ENCODE measurements at places on chromosomes 1 and 21.

DNA sequence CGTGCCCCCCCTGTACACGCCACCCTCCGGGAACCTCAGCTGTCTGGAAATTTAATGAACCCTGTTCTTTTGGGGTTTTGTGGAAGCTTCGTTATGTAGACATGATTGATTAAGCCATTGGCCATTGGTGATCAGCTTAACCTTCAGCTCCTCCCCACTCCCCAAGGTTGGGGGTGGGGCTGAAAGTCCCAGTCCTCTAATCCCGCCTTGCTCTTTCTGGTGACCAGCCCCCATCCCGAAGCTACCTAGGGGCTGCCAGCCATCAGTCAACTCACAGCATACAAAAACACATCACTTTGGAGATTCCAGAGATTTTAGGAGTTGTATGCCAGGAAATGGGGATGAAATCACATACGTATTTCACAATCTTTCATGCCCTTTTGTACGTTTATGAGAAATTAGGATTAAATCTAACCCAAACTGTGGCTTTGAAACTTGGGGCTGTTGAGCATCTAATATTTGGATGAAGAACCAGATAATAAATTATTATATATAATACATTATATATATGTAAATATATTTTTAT is 52.3 kb downstream of the BACE2 start:
- DNase-seq: no peak

DNA sequence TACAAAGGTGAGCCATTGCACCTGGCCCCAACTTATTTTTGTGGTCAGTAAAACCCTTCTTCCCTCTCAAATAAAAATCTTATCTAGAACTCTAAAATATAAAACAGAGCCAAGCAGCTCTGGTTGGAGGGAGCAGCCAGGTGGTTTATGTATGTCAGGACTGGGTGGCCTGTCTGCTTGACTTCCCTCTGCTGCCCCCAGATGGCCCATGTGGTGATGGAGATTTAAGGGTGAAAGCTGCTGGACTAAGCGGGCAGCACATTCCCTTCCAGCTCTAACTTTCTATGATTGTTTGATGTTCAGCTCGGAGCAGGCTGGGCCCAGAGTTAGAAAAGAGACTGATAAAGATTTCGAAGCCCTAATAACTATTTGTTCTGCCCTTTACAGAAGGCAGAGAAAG is 11.9 kb upstream of the PAQR6 start:
- DNase-seq: no peak

DNA sequence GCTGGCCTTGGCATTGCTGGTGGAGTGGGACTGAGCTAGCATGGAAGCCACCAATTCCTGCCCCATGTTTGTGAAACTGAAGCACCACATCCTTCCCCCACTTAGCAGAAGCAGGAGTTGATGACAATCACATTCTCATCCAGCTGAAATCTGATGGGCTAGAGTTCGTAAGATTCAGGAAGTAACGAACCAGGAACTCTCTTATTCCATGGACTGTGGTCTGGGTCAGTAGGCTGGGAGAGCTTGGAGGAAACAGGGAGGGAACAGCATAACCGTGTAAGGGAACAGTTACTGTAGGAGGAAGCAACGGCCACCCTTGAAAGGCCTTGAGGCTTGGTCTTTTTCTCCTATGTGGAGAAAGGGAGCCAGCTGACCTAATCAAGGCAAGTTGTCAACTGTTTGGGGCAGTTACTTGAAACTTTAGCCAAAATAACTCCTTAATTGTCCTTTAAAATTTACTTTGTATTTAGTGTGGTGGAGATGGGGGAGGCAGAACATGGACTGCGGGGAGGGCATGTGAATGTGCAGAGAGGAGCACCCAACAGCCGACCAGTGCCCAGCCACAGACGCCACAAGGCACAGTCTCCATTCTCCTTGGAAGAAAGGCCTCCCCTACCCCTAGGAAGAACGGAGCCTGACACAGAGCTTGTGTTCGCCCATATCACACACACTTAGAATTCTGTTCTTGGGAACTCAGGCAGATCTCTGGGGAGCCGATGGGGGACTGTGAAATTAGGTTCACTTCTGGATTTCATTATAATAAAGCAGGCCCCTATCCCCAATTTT is 2.0 kb upstream of the COQ8A start:
- DNase-seq: no peak

- DNase-seq: no peak
Measured at GRCh38 chr21:32544697-32545096, 40.6 kb downstream of the TCP10L start.

- no peak for DNase-seq
Measured at GRCh38 chr1:149923626-149924025, 4.0 kb downstream of the SF3B4 start.

DNA sequence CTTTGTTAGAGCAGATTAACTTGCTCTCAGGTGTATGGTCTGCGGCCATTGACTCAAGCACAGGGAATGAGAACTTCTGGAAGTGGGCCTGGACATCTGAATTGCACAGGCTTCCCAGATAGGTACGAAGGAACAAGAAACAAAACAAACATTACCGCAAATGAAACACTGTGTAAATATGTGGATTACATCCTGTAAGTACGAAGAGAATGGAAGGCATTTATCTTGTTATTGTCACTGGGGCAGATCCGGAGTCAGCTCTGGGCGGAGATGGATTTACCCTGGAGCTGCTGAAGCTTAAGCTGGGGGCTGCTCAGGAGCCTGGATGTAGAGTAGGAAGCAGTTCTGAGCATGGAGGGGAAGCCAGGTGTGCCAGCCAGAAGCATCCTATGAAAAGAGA is 6.8 kb downstream of the HES2 start:
- no peak for DNase-seq

DNA sequence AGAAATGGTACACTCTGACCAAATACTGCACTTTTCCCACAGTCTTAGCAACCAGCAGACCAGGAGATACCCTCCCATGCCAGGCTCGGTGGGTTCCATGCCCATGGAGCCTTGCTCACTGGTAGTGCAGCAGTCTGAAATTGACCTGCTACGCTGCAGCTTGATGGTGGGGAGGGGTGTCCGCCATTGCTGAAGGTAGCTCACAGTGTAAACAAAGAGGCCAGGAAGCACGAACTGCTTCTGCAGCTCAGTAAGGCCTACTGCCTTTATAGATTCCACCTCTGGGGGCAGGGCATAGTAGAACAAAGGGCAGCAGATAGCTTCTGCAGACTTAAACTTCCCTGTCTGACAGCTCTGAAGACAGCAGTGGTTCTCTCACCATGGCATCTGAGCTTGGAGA is 12.3 kb upstream of the IFI44L start:
- DNase-seq: no peak

DNA sequence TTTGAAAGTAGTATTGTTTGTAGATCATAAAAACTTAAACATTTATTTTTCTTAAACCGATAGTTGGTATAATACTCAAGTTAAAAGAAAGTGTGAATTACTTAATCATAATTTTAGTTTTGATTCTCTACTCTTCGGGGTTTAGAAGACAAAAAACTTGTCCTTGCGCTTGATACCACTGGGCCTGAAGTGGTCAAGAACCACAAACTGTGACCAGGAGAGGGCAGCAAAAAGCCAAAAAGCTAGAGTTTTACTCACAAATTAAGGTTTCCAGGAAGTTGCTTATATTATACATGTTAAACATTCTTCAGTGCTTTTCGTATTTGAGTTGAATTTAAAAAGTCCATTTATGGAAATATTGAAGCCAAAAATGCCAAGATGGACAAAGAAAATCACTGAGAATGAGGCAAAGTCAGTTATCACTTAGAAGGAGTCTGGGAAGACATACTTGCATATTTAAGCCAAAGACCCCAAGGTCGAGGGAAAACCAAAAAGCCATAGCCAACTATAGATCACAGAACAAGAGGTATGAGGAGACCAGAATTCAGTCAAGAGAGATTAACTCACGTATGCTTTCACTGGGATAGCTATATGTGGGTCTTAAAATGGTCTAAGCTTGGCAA is 34.2 kb downstream of the EFCAB7 start:
- DNase-seq: no peak

- DNase-seq: no peak
Measured at GRCh38 chr1:33400153-33400911, 30.6 kb downstream of the PHC2 start.

GRCh38 chr1:46615735-46616134 is 876 bp downstream of the MOB3C start:
- peak; percentile 28 for DNase-seq

DNA sequence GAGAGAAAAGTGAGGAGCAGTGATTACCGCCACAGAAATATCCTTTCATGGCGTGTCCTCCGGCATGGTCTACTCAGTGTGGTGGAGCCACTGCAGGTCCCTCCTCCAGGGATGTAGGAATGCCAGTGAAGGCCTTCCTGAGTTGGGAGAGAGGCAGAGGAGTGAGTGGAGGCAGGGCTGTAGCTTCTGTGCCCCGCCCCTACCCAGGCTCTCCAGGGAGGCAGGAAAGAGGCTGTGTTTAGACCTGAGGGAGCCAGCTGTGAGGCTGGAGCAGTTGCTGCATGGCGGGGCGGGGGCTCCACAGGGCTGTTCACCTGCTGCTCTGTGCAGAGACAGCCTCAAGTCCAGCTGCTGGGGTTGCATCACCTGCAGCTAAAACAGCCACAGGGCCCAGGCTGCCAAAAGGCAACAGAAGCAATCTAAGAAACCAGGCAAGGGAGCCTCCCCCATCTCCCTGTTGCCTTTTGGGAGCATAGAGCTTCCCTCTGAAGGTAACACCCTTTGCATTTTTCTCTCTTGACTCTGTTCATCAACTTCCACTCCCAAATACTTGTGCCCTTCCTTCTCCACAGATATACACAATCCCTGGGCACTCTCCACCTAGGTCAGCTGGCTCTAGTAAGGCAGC is 801 bp upstream of the ANXA9 start:
- no peak for DNase-seq

DNA sequence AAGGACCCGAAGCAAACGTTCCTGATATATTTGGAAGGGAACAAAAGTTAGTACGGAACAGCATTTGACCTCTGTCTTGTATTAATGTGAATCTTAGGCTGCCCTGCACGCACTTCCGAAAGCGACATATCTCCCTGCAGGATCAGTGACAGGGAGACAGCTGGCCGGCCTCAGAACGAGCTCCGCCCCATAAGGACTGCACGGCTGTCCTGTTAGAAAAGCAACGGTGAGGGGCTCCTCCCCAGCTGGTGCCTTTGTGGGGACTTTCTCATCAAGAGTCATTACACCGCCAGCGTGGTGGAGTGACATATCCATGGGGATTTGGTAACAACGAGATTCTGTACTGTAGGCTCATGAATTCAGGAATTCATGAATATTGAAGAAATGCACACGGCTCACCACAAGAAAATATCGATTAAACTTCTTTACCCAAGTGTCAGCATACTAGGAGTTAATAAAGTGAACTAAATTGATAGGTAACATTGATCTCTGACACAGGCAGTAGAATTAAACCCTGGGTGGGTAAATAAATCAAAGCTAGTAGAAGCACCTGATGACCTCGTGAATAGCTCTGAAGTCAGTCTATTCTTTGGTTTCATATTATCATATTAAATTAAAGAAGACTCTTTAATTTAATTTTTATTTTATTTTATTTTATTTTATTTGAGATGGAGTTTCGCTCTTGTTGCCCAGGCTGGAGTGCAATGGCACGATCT is 8.1 kb upstream of the GREM2 start:
- no peak for DNase-seq

GRCh38 chr1:162145280-162145965 is 75.9 kb downstream of the NOS1AP start:
- no peak for DNase-seq

DNA sequence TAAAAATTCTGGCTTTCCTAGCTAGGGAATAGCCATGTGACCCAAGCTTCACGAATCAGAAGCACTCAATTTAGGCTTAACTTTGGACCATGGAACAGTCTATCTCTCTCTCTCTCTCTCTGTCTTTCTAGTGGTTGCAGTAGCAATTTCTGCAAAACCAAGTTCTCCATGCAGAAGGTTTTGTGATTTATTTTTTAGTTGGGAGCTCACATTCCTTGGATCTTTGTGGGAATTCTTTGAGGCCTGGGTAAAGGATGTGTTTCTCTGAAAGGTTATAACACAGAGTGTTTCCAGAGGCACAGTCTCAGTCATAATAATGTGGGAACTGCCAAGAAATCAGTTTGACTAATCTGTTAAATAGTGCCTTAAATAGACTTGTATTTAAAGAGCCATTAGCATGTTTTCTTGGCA is 112.3 kb upstream of the COL11A1 start:
- DNase-seq: no peak

DNA sequence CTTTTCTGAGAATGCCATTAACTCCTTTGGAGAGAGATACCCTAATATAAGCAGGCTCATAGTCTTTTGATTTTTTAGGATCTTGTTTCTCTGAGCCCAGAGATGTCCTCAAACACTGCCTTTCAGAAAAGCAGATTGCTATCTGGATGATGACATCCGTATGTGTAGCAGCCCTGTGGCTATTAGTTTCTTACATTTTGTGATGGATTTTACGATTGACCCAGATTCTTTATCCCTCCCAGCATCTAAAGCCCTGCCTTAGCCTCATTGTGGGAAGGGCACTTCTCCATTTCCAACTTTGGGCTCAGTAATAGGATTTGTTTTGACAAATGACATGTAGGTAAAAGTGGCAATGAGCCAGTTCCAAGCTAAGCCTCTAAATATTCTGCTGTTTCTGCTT is 300.3 kb downstream of the TTLL7 start:
- no peak for DNase-seq

- no peak for DNase-seq
Measured at GRCh38 chr1:46587069-46587468, 17.0 kb downstream of the MKNK1 start.

DNA sequence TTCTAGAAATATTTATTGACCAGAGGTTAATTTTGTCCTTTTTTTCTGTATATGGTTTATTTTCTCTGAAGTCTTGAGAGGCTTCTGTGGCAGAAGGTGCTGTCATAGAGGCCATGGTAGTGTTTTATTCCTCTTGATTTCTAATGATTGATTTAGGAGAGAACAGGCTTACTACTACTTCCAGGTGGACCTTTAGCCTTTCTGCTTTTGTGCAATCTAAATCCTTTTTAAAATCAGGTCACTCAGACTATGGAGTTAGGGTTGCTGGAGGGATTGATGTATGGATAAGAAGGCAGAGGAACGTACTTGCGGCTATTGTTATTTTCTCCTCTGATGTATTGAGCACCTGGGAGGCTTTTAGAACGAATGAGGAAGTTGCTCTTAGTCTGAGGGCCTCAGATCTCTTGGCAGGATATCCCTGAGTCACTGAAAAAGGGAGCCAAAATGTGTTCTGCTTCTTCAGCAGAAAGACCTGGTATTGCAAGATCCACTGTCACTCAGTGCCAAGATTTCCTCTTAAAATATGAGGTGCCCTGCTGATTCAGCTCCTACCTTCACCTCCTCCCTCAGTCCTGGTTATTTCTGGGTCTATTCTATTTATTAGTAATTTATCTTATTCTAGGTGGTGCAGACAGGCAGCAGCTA is 277.4 kb downstream of the ZNF648 start:
- DNase-seq: no peak

DNA sequence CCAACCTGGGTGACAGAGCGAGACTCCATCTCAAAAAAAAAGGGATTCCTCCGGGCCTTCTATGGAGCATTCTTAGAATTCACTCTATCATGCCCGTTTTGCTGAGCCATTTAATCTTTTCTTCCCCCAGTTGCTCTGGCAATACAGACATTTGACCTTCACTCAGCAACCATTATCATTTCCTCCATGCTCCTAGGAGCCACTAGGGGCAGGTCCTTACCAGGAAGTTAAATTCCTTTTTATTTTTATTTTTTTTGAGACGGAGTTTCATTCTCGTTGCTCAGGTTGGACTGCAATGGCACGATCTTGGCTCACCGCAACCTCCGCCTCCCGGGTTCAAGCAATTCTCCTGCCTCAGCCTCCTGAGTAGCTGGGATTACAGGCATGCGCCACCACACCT is 9.7 kb upstream of the CGN start:
- no peak for DNase-seq
